Kidney capillary endothelial cell (primary cell): ENCODE measurements at places on chromosomes 16 and 17.

GRCh38 chr16:85523602-85524364 is 89.3 kb upstream of the GSE1 start:
- DNase-seq = no peak

GRCh38 chr16:57258226-57258909 is 13.3 kb downstream of the ARL2BP start:
- no peak for DNase-seq

DNA sequence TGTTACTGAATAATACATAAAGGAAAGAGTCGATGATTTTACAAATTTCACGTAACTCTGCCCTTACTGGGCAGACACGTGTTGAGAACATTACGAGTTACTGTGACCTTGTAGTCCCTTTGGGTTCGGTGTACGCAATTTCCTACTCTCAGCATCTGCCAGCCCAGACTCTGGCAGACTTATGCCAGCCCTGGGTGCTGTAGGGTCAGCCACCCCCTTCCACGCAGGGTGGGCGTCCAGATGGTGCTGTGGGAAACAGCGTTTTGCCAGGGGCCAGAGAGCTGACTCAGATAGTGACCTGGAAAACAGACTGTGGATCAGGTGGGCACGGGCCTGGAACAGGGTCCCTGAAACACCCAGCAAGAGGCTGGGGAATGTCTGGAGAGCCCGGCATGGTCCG is 148.9 kb downstream of the RPTOR start:
- DNase-seq = no peak

- DNase-seq = no peak
Measured at GRCh38 chr16:27226976-27227705, 23.8 kb downstream of the KDM8 start.

DNA sequence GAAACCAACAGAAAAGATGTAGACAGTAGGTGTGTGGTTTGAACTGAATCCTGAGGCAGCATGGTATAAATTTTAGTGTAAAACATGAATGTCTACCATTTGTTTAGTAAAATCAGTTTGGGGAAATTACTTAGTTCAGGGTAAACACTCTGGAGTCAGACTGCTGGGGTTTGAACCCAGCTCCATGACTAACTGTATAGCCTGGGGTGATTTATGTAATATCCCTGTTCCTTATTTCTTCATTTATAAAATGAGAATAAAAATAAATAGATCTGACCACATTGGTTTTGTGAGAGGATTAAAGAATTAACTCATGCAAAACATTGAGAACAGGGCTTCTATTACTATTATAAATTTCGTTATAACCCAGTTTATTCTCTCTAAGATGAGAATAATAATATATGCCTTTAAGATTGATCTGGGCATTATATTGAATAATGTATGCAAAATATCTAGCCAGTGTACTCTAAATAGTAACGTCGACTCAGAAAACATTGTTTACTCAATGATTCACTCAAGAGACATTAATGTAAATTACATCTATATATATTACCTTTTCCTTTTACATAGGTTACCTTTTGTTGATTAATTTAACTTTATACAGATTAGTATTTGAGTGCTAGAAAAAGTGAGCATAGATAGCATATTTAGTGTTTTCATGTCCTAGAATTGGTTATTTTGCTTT is 120.6 kb upstream of the KCNJ16 start:
- no peak for DNase-seq

DNA sequence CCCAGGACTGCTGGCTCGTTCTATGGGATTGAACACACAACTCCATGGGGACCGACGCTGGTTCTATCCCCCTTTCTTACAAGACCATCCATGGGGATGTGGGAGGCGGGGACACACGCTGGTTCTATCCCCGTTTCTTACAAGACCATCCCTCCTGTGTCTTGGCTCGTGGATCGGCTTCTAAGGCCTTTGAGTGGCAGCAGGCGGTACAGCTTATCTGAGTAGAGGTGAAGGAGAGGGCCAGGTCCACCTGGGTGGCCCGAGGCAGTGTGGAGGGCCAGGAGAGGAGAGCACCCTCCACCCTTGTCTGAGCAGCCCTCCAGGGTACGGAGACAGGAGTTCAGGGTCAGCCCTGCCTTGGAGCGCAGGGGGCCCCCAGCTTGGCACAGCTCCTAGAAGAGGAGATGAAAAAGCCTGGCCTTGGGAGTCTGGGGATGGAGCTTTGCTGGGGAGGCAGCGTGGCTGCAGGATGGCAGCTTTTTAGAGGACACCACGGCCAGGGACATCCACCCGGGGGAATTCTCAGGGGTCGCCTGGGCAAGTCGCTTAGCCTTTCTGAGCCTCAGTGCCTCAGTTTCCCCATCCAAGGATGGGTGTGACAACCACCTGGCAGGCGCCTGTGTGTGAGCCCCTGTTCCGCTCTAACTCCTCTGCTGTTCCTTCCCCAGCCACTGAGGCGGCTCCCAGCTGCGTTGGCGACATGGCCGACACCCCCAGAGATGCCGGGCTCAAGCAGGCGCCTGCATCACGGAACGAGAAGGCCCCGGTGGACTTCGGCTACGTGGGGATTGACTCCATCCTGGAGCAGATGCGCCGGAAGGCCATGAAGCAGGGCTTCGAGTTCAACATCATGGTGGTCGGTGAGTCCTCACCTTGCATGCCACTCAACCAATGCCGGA is 341.0 kb downstream of the SEC14L1 start:
- no peak for DNase-seq

GRCh38 chr17:69828087-69828486 is 246.9 kb upstream of the KCNJ16 start:
- peak; percentile 76 for DNase-seq

- no peak for DNase-seq
Measured at GRCh38 chr16:83802554-83803205, 5.1 kb upstream of the HSBP1 start.

DNA sequence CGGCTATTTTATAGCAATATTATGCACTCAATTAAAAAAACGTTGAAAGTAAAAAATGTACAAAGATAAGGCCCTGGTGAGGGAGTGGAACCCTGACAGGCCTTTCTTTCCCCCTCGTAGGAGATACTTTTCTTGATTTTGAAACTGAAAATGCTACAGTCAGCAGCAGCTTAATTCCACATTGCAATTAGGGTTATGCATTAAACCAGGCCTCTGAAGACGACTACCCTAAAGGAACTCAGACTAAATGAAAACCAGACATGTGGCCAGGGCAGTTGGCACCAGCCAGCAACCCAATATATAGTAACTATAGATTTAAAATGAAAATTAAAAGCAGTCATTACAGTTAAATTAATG is 463.2 kb upstream of the MAF start:
- DNase-seq = no peak

DNA sequence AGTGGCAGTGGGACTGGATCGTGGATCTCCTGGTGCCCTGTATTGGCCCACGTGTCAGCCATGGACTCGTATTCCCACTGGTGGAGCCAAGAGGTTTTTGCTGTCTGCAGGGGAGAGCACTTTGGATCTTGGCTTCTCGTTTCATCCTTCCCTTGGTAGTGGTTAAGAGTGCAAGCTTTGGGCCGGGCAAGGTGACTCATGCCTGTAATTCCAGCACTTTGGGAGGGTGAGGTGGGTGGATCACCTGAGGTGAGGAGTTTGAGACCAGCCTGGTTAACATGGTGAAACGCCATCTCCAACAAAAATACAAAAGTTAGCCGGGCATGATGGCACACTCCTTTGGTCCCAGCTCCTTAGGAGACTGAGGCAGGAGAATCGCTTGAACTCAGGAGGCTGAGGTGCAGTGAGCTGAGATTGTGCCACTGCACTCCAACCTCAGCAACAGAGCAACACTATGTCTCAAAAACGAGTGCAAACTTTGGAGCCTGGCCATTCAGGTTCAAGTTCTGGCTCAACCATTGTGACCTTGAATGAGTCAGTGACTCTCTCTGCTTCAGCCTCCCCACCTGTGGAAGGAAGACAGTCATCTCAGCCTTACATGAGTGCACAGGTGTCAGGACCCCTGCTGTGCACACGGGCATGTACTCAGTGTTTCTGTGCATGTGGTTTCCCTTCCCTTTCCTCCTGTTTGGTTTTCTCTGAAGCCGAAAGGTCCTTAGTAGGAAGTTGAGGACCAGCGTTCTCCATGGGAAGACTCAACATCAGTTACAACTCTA is 57.4 kb downstream of the PLCG2 start:
- DNase-seq = no peak

GRCh38 chr17:55198690-55199370 is 65.9 kb upstream of the HLF start:
- no peak for DNase-seq

GRCh38 chr16:14641926-14642325 is 9.2 kb downstream of the BFAR start:
- no peak for DNase-seq

DNA sequence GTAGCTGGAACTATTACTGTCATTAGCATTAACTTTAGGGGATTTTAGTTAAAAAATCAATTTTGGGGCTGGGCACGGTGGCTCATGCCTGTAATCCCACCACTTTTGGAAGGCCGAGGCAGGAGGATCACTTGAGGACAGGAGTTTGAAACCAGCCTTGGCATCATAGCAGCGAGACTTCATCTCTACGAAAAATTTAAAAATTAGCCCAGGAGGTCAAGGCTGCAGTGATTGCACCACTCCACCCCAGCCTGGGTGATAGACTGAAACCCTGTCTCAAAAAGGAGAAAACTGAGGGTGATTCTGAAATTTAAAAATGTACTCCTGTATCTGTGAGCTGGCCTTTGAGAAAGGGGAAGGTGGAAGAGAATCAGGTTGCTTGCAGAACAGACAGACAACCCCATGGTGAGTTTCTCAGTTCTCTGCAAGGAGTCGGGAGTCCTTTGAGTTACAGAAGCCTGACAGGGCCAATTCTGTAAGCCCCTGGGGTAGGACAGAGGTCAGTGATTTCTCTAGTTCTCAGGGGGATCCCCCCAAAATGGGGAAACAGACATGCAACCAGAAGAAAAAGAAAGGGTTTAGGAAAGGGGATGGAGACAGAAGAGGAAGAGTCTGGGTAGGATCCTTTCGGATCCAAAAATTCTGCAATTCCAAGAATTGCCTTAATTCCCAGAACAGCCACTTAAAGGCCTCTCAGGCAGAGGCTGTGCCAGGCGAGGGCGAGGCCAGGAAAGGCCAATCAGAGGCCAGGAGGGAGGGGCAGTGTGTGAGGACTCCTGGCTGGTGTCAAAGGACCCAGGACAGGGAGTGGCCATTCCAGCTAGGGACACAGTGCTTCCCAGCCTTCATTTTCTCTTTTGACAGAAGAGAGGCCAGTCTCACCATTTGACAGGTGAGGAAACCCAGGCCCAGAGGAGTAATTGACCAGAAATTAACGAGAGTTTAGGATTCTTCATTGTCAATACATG is 6.7 kb downstream of the NUPR1 start:
- DNase-seq = no peak

- DNase-seq = no peak
Measured at GRCh38 chr16:87342978-87343752, 26.0 kb upstream of the C16orf95 start.

DNA sequence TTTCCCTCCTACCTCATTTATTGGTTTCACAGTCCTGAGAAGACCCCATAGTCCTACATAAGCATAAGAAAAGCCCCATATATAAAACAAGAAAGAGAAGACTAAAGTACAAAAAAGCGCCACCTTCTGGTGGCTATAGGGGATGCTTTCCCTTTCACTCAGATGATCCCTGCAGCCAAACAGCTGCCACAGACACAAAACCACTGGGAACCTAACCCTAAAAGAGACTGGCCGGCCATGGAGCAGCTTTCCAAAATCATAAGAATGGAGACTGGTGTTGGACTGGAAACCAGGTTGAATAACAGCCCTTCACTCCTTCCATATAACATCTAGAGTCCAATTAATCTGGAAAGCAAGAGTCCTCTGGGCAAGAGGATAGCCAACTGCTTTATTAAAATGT is 11.4 kb downstream of the DYNC1LI2 start:
- DNase-seq = peak; percentile 67
